ENCODE measurements at places on chromosomes 7 and 10. TPM values are rescaled to one million over a fixed set of nuclear protein-coding genes. Genes with fewer than 3 reads are reported as not detected.

- H3K36me3 ChIP-seq = no peaks in the 10 kb centered on the region
- H3K27me3 ChIP-seq = no peaks in the 10 kb centered on the region
- no peak overlapping the region for H3K4me3 ChIP-seq
- H3K4me1 ChIP-seq = peaks cover 67% of the 10 kb centered on the region
- H3K27ac ChIP-seq = peak overlapping the region; percentile 5
Measured at GRCh38 chr10:50604049-50604640, 19.6 kb downstream of the SGMS1 start.

DNA sequence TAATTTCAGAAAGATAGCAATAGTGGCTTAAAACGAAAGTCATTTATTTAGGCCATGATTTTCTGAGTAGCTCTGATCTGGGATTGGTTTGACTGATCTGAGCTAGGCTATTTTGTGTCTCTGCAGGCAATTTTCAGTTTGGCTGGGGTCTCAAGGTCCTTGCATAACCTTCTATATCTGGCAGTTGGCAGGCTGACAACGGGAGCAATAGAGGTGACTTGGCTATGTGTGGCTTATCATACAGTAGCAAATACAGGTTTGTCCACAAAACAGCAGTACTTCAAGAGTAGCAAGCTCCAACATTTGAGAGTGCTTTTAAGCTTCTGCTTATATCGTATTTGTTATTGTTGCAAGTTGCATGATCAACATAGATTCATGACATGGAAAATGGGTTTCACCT is 1167.3 kb upstream of the CELF2 start:
- H3K4me3 ChIP-seq = no peak overlapping the region
- H3K27ac ChIP-seq = no peak overlapping the region
- no peak for DNase-seq
- no peaks in the 10 kb centered on the region for H3K27me3 ChIP-seq
- no peaks in the 10 kb centered on the region for H3K36me3 ChIP-seq

DNA sequence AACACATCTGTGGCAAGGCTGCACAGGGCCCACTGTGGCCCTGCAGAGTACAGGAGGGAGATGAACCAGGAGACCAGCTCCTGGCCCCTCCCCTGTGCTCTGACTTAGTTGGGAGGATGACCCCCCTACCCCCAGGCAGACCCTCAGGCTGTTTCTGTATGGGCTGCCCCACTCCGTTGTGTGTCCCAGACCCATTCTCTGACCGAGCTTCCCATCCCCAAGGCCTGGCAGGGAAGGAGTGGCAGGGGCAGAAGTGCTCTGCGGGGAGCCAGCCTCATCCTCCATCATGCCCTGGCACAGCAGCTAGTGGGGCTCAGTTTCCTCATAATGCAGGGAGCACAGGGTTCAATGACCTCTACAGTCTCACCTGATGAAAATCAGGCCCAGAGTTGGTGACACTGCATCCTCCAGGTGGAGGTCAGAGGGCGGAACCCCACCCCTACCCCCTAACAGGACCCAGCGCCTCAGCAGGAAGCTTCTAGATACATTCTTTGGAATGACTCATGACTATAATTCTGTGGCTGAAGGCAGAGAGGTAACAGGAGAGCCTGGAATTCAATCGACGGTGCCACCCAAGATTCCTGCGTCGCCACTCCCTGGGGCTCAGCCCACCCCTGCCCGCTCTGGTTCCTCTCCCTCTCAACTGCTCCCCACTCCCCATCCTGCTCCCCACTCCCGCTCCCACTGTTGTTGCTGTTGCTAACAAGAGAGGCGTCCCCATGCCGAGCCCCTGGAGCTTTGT is 18.2 kb downstream of the PODXL start:
- H3K4me3 ChIP-seq = no peak overlapping the region
- H3K36me3 ChIP-seq = no peaks in the 10 kb centered on the region
- no peaks in the 10 kb centered on the region for H3K27me3 ChIP-seq
- peak; percentile 95 for DNase-seq
- H3K4me1 ChIP-seq = no peaks in the 10 kb centered on the region

DNA sequence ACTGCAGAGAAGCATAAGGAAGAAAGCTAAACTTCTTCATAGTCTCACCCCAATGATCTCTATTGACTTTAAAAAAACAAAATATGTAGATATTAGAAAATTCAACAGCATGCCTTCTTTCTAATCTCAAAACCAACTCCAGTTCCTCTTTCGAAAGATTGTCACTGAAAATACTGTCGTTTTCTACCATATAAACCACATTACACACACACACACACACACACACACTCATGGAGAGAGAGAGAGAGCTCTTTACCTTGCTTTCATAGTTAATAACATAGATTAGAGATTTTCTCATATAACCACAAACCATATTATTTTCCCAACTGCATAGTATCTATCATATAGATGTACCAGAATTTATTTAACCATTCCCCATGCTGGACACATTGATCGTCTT is 296.2 kb upstream of the MGMT start:
- H3K4me3 ChIP-seq = no peak overlapping the region
- no peak for DNase-seq
- no peak overlapping the region for H3K27ac ChIP-seq
- no peaks in the 10 kb centered on the region for H3K4me1 ChIP-seq
- H3K36me3 ChIP-seq = no peaks in the 10 kb centered on the region

Gene MICALL2
- 15.7 TPM for total RNA-seq

DNA sequence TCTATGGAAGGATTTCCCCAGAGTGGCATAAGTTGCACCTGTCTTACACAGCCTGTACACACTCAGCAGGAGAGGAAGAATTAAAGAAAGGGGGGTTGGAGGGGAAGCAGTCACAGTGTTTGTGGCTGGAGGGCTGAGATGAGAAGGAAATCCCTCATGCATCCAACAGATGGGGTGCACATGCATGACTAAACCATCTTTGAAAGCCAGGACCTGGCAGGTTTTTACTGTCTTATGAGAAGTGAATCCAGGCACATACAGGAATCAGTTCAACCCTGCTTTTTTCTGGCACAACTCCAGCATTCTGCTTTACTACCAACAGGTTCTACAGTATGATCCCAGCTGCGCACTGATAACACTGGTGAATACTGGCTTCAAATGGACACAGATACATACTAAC is 107.7 kb downstream of the CACNA2D1 start:
- no peak for DNase-seq
- no peaks in the 10 kb centered on the region for H3K4me1 ChIP-seq

Gene AGMO
- total RNA-seq = 0.98 TPM

DNA sequence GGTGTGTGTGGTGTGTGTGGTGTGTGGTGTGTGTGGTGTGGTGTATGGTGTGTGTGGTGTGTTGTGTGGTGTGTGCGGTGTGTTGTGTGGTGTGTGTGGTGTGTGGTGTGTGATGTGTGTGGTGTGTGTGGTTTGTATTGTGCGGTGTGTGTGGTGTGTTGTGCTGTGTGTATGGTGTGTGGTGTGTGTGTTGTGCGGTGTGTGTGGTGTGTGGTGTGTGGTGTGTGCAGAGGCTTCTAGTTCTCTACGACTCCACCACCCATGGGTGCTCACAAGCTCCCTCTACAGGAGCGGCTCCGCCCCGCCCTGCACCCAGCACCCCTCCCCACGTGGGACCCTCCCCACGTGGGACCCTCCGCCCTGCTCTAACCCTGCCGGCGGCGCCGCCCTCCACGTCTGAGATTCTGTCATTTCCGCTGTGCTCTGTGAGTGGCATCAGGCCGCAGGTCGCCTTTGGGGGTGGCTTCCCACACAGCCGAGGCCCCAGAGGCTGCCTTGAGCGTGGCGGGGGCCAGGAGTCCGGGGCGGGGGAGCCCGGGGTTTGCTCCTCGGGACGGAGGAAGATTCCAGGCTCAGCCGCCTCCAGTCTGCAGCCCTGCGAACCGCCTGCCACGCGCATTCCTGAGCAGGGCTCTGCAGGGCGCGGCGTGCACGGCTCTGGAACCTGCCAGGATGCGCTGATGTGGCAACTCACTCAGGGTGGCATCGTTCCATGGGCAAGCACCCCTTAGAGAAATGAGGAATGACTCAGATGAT is 37.0 kb upstream of the DNAJB6 start:
- no peak overlapping the region for H3K27ac ChIP-seq
- no peak overlapping the region for H3K4me3 ChIP-seq
- peak; percentile 85 for DNase-seq
- no peaks in the 10 kb centered on the region for H3K36me3 ChIP-seq

Data from vagina (tissue), 2 donors.